DMS 273 treated with DMSO at 0.1 percent for 48 hours (cell line): ENCODE measurements at places on chromosomes 5 and 9.
A peak's percentile ranks its signal among the peaks of the same experiment; 100 is the strongest.

DNA sequence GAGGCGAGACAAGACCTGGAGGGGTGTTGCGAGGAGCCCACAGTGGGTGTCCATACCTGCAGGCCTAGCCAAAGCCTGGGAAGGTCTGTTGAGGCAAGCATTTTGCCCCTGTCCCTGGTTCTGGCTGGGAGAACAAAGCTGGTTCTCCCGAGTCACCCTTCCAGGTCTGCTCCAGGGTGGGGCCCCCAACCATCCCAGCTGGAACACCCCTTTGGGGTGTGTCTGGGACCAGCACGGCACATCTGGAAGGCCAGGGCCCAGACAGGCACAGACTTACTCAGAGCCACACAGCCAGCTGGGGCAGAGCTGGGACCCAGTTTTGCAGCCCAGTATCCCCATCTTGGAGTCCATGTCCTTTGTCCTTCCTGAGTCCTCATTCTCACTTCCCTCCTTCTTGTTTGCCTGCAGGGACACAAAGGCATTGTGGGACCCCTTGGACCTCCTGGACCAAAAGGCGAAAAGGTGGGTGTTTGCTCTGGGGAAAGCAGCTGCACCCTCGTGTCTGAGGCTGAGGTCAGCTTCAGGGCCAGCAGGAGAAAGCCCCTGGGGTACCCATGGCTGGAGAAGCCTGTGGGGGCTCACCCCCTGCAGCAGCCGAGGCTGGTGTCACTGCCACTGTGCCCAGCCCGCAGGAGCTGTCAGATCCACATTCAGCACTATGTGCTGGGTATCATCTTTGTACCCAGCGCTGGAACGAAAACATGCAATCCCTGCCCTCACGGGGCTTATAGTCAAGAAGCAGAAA is 38.4 kb upstream of the ORM1 start:
- no peak for DNase-seq

- DNase-seq = no peak
Observed at GRCh38 chr9:133754187-133754586, 16.0 kb upstream of the SARDH start.

DNA sequence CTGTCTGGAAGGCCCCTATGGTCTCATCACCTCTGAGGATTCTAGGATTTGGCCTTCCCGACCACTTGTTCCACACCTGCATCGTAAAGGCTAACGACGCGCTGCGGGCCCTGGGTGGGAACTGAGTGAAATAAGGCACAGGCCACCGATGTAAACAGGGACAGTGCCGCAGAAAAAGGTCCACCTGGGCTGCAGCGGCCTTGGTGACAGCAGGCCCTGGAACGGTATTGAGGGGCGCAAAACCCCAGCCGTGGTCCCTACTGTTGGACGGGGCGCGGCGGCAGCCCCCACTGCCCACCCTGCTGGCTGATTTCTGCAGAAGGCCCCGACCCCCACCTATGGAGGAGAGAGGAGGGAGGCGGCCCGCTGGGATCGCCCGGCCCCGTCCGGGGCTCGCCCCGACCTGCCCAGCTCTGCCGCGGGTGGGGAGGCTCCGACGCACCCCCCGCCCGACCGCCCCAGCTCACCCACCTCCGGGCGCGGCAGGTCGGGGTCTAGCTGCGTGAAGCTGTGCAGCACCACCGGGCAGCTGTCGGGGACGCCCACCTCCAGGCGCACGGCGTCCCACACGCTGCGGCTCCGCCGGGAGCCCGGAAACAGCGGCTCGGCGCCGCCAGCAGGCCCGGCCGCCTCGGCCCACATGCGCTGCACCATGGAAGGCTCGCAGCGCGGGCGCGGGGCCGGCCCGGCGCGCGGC is 391 bp downstream of the RALGDS start:
- no peak for DNase-seq

DNA sequence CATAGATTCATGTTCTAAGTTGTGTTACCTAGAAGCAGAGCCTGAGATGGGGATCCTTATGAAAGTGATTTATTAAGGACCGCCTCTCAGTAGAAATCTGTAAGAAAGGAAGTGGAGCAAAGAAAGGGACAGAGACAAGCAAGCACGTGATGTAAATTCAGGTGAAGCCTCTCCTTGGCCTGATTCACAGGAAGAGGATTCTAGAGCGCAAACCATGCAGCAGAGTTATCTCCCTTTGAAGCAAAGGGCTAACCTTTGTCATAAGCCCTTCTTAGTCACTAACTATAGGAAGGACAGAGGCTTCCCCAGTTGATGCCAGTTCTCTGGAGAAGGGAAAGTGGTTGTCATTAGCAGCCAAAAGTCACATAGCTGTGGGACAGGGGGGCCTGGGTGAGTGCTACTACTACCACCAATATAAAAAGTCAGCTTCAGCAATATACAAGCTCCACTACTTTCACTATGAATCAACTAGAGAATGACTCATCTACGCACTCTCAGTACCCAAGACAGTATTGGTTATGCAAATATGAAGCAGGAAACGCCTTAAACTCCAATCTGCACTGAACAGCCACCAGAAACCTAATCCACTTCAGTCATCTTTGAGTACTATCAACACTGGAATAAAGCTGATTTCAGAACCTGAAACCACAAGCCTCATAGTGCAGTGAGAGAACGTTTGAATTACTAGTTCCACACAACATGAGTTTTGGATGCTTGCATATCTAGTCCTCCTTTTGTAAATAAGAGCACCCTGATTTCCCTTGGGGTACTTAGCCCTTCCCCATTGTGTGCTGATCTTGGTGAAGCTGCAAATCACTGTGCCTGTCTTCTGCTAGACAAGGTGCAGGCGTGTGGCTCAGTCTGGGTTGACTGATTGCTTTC is 162.7 kb downstream of the ZNF608 start:
- peak; percentile 7 for DNase-seq

DNA sequence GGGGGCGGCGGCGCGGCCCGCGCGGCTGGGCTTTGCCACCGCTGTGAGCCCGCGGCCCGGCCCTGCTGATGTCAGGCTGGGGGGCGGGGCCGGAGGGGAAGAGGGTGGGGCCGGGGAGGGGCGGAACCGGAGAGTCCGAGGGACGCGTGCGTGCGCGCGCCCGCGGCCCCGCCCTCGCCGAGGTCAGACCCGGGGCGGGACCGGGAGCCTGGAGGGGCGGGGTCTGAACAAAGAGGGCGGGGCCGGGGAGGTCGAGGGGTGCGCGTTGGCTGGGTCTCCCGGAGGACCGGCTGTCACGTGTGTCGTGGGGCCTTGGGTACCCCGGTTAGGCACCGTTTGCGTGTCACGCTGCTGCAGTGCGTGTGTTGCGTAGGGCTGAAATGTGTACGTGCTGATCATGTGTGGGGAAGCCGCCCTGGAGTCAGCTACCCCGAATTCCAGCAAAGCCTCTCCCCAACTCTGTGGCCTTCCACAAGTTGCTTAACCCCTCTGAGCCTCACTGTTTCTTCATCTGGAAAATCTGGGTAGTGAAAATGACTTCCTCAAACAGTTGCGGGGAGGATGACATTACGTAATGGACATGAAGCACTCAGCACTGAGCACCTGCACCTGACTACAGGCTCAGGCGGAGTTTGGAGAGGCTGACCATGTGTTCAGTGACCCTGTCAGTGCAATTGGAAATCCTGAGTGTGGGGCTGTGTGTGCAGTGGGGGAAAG is at the start of gene RALGDS:
RALGDS (minus strand) TSS at position 43 of the 717 bp plus-strand sequence. CDS start 86 bp downstream, outside the sequence.
- peak; percentile 43 for DNase-seq

GRCh38 chr5:59133764-59134261 is 550.9 kb downstream of the RAB3C start:
- no peak for DNase-seq

DNA sequence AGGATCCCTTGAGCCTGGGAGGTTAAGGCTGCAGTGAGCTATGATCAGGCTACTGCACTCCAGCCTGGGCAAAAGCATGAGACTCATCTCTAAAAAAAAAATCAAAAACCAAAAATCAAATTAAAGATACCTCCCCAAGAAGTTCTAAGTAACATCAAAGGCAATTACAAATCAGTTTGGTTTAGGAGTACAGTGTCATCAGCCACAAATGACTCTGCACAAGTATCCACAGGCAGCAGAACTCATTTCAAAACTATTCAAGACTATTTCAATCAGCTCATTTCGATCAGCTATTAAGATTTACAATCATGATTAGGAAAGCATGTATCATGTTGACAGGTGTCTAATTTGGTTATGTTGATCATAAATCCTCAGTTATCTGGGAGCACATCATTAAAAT is 19.1 kb downstream of the TRMO start:
- DNase-seq = no peak

GRCh38 chr5:38453506-38453905 is 102.9 kb downstream of the LIFR start:
- no peak for DNase-seq

- DNase-seq = no peak
Observed at GRCh38 chr5:136525597-136525996, 160.3 kb upstream of the TRPC7 start.

DNA sequence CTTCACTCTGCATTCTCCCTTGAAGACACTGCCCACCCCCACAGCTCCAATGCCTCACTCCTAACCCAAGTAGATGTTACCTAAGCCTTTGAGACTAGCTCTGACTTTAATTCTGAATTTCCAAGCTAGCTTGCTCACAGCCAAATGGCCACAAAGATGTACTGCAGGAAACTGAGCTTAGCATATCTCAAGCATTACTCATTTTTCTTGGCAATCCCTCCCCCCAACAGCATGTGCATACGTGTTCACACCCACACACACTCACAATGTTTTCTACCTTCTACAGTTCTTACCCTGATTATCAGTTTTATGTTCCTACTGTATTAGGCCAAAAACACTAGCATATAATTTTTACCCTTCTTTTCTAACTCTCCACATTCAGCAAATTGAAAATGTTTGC is 13.7 kb upstream of the GRIA1 start:
- no peak for DNase-seq

DNA sequence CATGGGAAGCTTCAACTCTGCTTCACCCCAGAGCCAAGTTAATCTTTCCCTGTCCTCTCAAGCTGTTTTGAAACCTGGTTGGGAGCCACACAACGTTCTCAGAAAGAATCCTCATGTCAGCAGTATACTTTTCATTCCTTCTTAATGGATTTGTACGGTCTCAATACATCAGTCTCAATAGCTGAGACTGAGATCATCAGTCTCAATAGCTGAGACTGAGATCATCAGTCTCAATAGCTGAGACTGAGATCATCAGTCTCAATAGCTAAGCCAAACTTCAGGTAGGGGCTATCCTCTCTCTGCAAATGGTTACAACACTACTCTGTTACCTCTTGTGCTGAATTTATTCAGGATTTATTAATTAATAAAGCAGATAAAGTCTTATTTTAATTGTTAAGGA is 1317.4 kb upstream of the CDH9 start:
- no peak for DNase-seq

DNA sequence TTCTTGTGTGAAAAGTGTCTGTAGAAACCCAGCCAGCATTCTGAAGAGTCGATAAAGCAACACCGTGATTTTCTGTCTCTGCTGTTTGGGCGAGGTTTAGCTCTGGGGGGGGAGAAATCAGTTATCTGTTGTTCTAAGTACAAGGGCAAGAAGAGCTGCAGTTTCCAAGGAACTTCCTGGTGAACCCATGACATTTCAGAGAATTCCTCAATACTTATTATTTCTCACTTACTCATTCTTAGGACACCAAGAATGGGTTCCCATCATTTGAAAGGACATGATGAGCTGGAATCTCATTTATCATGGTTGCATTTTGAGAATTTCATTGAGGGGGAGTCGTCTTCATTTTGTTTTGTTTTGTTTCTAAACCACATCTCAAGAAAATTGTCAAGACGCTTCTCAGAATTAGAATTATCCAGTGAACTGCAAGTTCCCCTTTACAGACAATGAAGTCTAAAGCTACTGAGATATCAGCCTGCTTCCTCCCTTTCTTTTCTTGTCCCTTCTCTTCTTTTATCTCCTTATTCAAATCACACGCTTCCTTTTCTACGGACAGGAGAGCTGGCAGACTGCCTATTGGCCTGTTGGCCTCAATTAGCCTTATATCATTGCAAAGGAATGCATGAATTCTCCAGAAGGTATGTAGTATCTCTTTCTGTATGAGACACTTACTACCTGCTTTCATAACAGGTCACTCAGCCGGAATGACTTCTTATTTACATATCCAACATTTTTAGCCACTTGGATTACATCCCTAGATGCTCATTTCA is 53.7 kb downstream of the ZNF462 start:
- DNase-seq = no peak

DNA sequence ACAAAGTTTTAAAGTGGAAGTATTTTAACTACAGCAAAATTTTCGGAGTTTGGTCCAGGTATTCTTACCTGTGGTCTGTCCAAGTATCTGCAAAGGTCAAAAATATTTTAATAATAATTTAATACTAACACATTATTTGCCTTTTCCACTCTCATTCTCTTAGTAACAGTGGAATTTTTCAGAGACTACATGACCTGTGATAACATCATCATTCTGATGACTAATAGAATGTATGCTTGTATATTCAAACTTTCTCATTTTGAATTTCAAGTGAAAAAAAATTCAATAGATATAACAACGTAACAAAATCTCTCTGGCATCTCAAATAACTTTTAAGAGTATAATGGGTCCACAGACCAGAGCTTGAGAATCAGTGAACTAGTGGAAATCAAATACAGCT is 78.3 kb downstream of the FBXL17 start:
- no peak for DNase-seq

DNA sequence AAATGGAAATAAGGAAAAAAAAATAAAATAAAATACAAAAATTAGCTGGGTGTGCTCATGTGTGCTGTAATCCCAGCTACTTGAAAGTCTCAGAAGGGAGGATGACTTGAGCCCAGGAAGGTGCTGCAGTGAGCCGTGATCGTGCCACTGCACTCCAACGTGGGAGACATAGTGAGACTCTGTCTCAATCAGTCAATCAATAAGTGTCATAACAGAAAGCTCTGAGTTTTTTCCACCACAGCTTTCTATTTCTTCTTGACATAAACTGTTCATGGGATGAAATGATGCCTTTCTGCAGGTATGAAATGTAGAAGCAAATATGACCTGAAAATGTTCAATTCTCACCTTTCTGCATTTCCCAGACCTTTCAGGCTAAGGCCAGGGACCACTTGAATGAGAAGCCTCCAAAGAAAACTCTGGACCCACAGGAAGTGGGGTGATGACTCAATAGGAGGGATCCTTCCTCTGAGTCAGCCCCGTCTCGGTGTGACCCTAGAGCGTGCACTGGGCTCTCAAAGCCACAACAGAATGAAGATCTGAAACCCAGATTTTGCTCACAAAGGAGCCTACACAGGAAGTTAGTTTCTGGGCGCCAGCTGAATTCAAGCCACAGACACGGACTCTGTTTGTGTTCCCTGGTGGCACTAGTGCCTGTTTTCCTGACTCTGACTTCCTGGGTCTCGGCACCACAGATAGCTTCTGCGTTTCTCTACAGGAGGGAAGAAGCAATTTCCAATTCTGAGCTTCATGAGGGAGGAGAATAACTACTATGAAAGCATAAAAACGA is 62.0 kb downstream of the ANKH start:
- DNase-seq = no peak

GRCh38 chr5:44454002-44454401 is 64.8 kb upstream of the FGF10 start:
- DNase-seq = no peak

DNA sequence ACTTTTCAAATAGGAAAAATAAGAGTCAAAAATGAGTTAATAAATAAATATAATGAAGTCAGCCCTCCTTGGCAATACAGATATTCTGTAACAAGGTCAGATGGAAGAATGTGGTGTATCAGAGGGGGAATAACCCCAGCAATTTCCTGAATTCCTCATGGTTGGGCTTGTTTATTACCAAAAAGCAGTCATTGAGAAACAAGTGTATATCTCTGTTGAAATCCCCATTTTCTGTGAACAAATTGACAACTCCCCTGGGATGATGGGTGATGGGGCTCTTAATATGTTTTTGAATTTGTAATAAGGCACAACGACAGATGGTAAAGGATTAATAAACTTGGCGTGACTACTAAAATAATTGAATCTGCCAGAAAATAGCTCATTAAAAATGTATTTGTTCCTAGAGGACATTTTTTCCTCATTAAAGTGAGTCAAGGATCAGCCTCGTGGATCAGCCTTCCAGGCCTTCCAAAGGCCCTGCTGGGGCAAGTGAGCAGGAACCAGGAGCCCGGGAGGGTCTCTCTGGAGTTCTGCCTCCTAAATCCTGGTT is 34.2 kb downstream of the THBS4 start:
- DNase-seq = peak; percentile 63
